ENCODE measurements at places on chromosomes 13 and 19. TPM values are rescaled to one million over a fixed set of nuclear protein-coding genes. Genes with fewer than 3 reads are reported as not detected.

WIZ gene
- 44.9 TPM for total RNA-seq

MAG gene
- not detected for total RNA-seq

FGF22 gene
- total RNA-seq: 13.0 TPM

HTR2A gene
- not detected for total RNA-seq

PROSER1 gene
- 20.8 TPM for total RNA-seq

KLC3 gene
- total RNA-seq: 73.4 TPM

NUMBL gene
- 38.2 TPM for total RNA-seq

GPR12 gene
- total RNA-seq: 16.6 TPM

ZIM2 gene
- 0.72 TPM for total RNA-seq

MAST3 gene
- total RNA-seq: 29.7 TPM

ATP7B gene
- 8.3 TPM for total RNA-seq

TEX29 gene
- total RNA-seq: not detected

TPTE2 gene
- total RNA-seq: not detected

ZNF582 gene
- 2.8 TPM for total RNA-seq

DPF1 gene
- total RNA-seq: 1.1 TPM

CLEC17A gene
- total RNA-seq: not detected

RDH8 gene
- total RNA-seq: not detected

ZNF93 gene
- 6.0 TPM for total RNA-seq

TMPRSS9 gene
- total RNA-seq: not detected

ZNF541 gene
- not detected for total RNA-seq

ABCC4 gene
- 19.7 TPM for total RNA-seq

TMEM145 gene
- not detected for total RNA-seq

ZNF729 gene
- total RNA-seq: not detected

C19orf38 gene
- total RNA-seq: not detected

JAK3 gene
- 1.0 TPM for total RNA-seq

DAND5 gene
- total RNA-seq: not detected

HIPK4 gene
- total RNA-seq: 0.21 TPM

IGFL3 gene
- 10.2 TPM for total RNA-seq

HPN gene
- not detected for total RNA-seq

TTC9B gene
- not detected for total RNA-seq

NECTIN2 gene
- 76.0 TPM for total RNA-seq

POU2F2 gene
- 0.60 TPM for total RNA-seq

KCNN4 gene
- total RNA-seq: 77.9 TPM

GARIN5A gene
- total RNA-seq: 4.2 TPM

ZNF555 gene
- 2.7 TPM for total RNA-seq

SMIM17 gene
- not detected for total RNA-seq

ZNF625 gene
- 2.4 TPM for total RNA-seq

ZNF805 gene
- total RNA-seq: 19.5 TPM

RXFP2 gene
- total RNA-seq: not detected

FFAR3 gene
- total RNA-seq: not detected

CARM1 gene
- 22.1 TPM for total RNA-seq

C19orf33 gene
- 304 TPM for total RNA-seq

SLC8A2 gene
- 0.26 TPM for total RNA-seq

All from suprapubic skin (tissue), 4 donors.